ENCODE measurements at places on chromosomes 2 and 18.
A peak's percentile ranks its signal among the peaks of the same experiment; 100 is the strongest.

GRCh38 chr2:163859951-163860350, 124.1 kb upstream of the FIGN start:
- DNase-seq: no peak

GRCh38 chr2:190948671-190949070, 65.3 kb downstream of the STAT1 start:
- no peak for DNase-seq

DNA sequence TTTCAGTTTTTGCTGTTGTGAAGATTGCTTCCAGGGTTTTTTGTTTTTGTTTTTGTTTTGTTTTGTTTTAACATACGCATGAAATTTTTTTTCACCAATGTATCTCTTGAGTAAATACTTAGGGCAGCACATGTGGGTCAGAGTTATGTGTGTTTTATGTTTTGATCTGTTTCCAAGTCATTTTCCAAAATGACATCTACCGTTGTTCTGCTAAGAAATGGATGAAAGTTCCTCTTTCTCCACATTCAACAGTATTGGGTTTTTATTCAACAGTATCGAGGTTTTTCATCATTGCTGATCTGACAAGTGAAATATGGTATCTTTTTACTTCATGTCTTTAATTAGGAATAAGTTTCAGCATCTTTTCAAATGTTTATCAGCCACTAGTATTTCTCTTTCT, 16.7 kb downstream of the RNF144A start:
- DNase-seq: no peak

DNA sequence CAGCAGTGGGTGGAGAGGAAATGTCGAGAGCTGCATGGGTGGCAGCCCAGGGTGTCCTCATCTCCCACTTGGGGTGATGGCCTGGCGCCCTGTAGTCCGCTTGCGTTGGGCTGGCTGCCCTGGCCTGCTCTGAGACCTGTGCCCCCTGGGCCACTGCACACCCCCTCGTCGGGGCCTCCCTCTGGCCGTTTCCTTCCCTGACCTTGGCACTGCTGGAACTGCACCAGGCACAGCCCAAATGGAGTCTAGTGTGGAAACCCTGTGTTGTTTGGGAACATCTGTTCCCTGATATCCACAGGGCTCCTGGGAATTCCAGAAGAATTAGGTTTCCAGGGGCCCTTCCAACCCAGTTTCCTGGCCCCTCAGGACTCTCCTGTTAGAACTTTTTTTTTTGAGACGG, 13.9 kb downstream of the EFHD1 start:
- DNase-seq: no peak

DNA sequence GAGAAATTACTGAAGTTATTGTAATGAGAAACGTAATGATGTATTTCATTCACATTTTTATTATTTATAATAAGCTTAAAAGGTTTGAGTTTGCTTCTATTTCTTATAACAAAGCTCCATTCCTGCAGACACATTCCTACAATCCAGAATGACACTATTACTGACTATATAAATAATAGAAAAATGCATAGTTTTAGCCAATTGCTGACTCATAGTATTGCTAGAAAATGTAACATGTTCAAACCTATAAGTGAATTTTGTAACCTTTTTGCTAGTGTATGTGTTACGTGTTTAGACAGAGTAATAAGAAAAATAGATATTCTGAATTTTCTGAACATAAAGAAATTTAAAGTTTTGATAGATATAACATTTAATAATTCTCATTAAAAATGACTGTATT, 9.3 kb upstream of the VWC2L start:
- no peak for DNase-seq

DNA sequence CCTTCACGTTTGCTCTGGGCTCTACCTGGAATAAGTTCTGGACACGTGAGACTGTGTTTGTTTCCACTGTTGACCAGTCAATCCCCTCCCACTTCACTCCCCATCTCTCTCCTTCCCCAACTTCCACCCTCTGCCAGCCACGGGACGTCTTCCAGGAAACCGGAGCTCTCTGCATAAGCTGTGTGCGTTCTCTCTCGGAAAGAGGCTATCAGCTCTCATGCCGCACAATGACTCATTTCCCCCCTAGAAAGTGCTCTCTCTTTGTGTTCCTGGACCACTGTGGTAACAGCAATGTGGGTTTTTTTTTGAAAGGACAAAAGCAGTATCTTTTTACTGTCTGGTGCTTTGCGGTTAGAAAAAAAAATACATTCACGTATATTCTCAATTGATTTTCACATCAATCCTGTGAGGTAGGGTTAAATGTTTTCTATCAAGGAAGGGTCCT, 10.2 kb downstream of the PROKR1 start:
- DNase-seq: no peak

- no peak for DNase-seq
These were observed 657 bp upstream of the BIN1 start for GRCh38 chr2:127107622-127107999.

DNA sequence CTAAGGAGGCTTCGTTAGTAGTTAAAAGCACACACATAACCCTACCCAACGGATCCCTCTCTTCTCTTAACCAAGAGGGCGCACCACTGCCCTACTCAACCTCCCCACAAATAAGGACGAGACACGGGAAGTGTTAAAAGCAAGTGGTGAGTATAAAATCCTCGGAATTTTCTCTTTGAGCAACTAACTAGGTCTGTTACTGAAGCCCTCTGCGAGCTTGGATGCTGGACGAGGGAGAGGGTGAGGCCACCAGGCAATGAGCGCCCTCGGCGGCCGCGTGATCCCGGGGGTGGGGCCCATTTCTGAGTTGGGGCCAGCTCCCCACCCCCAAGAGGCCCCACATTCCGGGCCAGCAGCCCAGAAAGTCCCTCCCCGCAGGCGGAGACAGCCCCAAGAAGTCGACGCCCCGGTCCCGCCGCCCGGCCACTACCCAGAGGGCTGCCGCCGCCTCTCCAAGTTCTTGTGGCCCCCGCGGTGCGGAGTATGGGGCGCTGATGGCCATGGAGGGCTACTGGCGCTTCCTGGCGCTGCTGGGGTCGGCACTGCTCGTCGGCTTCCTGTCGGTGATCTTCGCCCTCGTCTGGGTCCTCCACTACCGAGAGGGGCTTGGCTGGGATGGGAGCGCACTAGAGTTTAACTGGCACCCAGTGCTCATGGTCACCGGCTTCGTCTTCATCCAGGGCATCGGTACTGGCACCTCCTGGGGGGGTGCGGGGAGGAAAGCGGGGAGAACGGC, at the start of gene CYBRD1:
Gene CYBRD1 (plus strand): TSS at position 423 of the 736 bp plus-strand sequence. CDS start 72 bp downstream, at position 495.
- DNase-seq: peak; percentile 92

DNA sequence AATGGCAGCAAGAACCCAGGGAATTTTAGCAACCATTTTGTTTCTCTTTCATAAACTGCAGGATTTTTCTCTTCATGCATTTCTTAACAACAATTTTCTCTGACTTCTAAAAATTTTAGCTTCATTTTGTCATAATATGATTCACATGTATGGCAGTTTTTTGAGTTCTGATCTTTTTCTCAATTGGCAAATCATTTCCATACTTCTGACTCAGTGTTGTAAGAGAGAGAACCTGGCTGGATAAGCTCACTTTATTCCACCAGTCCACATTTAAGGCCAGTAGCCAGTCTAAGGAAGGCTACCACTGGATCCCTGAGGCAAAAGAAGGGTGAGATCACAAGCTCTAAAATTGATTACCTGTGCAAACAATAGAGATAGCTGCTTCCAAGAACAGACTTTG, 42.8 kb upstream of the COL3A1 start:
- DNase-seq: no peak
